ENCODE measurements at places on chromosomes 4 and X.

DNA sequence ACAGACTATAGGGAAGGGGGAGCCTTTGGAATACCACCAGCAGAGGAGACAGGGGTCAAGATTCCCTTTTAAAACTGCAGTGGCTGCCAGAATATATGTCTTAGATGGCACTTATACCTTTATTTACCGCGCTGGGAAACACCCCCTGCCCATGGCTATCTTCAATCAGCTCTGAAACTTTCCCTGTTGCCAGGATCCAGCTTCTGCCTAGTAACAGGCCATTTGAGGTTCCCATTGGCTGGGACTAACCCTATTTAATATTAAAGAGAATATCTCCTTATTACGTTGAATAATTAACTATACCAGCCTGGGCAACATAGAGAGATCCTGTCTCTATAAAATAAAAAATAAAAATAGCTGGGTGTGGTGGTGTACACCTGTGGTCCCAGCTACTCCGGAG, 23.8 kb downstream of the SOWAHB start:
- DNase-seq = no peak

DNA sequence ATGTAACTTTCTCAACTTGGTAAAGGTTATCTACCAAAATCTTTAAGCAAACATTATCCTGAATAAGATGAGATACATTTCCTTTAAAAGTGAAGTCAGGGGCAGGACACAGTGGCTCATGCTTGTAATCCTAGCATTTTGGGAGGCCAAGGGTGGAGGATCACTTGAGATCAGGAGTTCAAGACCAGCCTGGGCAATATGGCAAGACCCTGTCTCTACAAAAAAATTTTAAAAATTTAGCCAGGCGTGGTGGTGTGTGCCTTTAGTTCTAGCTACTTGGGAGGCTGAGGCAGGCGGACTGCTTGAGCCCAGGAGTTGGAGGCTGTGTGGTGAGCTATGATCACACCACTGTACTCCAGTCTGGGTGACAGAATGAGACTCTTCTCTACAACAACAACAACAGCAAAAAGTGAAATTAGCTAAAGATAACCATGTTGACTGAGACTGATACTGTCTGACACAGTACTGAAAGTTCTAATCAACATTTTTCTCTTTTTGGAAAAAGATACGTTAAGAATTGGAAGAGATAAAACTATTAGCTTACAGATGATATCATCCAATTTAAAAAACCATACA, 4.9 kb downstream of the DCAF16 start:
- no peak for DNase-seq

- no peak for DNase-seq
Measured at GRCh38 chr4:14928035-14928434, 74.2 kb upstream of the CPEB2 start.

DNA sequence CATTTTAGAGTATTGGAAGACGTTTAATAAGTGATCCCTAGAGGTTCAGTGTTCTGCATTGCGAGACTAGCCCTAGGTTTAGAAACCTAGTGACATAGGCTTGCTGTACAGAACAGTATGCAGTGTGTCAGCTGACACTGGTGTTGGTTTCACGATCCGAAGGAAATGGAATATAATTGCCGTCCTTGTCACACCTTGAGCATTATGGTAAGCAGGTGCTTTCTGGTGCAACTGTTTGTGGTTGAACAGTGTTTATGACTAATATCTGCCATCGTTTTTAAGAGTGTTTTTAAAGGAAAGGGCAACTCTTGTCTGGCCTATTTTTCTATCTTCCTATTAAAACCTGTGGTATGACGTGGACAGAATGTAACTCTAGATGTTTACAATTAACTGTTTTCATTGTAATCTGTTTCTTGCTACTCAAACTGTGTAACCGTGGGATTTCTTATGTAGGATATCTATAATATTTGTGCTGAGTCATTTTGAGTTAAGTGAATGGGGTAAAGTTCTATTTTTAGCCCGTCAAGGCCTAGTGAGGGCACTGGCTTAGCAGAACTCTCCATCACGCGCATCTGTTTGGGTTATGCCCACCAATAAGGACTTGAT, 53.8 kb upstream of the TBC1D14 start:
- no peak for DNase-seq

DNA sequence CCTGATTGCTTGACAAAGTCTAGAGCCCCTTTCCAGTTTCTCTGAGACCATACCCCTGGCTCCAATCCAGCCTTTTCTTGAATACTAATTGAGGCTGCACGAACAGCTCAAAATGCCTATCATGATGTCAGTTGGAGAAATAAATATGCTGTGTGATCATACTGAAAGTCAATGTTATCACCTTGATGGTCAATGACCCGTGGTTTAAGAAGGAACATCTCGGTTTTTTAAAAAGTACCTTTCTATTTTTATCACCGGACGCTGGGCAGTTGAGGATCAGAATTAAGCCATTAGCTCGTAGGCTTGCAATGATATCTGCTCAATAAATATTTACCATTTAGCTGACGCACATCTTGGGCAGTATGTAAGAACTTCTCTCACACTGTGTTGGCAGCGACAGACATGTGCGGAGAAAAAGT, 852 bp upstream of the WDR44 start:
- no peak for DNase-seq

DNA sequence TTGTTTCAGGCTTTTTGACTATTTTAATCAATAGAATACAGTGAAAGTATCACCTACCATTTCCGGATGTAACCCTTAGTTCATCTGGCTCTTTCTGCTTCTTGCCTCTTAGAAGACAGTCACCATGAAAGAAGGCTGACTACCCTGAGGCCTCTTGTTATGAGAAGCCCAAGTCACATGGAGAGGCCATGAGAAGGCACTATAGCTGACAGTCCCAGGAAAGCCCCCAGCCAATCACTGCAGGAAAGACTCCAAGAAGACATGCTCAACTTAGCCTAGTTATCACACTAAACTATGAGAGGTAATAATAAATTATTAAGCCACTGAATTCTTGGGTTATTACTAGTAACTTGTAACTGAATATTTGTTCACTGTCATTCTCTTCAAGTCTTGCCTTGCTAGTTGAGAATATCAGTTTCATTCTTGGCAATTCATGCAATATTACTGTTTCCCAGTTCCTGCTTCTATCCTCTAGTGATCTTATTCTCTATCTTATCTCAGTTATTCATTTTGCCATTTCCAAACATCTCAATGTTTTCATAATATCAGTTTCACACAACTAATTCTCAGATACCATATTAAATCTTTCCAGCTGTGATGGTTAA, 57.1 kb upstream of the GUCY1A1 start:
- DNase-seq = no peak

- no peak for DNase-seq
Measured at GRCh38 chr4:102593147-102593546, 92.0 kb downstream of the NFKB1 start.

- no peak for DNase-seq
Measured at GRCh38 chr4:184475096-184475461, 729 bp upstream of the IRF2 start.

DNA sequence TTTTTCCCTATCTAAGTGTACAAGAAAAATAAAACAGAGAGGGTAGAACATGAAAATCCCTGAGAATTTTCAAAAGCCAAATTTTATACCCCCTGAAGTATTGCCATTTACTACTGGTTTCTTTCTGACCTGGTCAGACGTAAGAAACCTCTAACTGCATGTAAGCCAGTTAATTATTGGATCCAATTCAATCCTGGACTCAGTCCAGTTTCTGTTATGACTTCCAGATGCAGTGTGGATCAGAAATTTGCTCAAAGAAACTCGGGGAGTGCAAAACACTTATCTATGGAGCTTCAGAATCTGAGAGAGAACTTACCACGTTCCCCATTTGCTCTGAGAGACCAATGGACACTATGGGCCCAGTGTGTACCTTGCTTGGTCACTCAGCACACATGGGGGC, 383.5 kb downstream of the KLHL4 start:
- no peak for DNase-seq

DNA sequence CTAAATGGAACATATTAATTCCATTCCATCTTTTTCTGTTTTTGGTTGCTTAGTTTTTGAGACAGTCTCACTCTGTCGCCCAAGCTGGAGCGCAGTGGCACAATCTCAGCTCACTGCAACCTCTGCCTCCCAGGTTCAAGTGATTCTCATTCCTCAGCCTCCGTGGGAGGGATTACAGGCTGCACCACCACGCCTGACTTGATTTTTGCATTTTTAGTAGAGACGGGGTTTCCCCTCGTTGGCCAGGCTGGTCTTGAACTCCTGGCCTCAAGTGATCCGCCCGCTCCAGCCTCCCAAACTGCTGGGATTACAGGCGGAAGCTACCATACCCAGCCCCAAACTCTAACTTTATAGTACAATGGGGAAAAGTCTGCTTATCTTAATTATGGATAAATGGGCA, 11.2 kb downstream of the HNRNPD start:
- no peak for DNase-seq

GRCh38 chr4:17758485-17758884, 22.9 kb downstream of the FAM184B start:
- DNase-seq = no peak

DNA sequence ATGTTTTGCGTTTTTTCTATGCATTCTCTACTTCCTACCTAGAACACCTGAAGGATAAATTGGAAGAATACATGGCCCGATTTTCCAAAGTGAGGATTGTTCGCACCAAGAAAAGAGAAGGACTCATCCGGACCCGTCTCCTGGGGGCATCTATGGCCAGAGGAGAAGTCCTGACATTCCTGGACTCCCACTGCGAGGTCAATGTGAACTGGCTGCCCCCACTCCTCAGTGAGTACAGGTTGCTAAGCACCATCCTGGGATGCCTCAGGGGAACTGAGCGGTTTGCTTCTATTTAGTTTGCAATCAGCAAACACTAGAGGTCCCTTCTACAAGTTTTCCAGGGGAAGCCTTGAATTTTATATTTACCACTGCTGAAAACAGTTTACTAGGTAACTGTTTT, 359.3 kb upstream of the GALNT7 start:
- DNase-seq = no peak

GRCh38 chr4:78136109-78137081, 79.3 kb downstream of the FRAS1 start:
- no peak for DNase-seq

DNA sequence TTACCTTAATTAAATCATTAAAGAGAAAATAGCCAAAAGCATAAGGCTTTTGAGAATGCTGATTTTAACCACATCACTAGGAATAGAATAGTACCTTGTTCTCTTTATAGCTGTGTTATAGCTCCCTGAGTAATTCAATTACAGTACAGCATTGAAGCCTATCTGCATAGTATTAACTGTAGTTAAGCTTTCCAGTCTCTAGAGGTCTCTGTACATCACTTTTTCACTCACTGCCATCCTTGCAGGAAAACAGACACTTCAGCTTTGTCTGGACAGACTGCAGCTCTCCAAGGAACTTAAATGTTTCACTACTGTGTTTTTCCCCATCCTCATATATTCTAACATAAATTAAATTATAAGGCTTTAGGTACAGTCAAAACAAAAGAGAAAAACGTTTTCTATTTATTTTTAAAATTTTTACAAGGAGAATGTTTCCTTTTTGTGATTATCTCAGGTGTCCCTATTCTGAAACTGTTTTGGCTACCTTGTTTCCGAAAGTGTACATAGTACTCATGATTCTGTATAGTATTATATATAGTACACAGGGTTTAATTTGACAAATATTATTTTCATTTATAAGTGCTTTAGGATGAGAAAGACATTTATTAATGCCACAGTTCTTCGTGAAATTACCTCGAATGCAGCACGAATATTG, 407.9 kb downstream of the PCDH18 start:
- no peak for DNase-seq

DNA sequence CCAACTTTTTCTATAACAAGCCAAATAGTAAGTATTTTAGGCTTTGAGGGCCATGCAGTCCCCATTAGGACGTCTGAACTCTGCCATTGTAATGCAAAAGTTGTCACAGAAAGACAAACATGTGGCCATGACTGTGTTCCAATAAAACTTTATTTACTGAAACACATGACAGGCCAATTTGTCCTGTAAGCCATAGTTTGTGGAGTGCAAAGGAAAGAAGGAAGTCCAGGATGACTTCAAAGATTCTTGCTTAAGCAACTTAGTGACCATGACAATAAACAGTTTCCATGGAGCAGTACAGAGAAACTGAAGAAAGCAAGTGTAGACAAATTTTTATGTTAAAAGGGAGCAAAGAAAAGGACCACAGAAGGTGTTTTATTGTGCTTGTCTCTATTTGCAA, 35.0 kb upstream of the MYOZ2 start:
- no peak for DNase-seq

GRCh38 chr4:74635490-74636123, 158.7 kb downstream of the BTC start:
- DNase-seq = no peak

DNA sequence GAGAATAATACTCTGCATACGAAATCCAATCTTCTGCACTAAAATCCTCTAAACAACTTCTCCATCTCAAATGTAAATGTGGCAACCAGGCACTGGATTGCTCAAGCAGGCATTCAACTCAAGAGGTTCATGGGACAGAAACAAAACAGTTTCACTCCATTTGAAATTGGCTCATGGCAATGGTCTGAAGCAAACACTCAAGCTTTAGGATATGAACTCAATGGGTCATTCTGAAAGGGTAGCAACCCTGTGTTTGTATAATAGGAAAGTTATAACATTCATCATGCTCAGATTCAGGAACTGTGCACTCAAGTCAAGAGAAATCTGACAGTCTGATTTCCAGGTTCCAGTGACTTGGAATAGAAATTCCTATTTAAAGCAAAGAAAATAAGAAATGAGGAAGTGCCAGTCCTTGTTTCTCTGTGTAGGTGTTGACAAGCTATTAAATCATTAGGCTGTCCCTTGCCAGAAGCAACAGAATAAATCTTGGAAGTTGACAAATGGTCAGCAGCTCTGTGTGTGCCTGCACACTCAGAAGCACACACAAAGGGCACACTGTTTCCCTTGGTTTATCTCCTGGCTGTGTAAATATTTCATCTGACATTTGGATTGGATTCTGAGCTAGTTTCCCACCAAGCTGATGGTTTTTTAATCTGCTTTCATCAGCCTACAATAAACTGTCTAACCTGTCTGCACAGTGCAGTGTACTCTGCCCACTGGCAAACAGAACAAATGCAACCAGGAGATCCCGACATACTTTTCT, 75.9 kb upstream of the CITED1 start:
- no peak for DNase-seq

- no peak for DNase-seq
Measured at GRCh38 chr4:13597141-13597540, 30.4 kb downstream of the BOD1L1 start.

- DNase-seq = no peak
Measured at GRCh38 chrX:38803243-38803587, 2.0 kb downstream of the MID1IP1 start.
